ENCODE measurements at places on chromosomes 11 and 22.

DNA sequence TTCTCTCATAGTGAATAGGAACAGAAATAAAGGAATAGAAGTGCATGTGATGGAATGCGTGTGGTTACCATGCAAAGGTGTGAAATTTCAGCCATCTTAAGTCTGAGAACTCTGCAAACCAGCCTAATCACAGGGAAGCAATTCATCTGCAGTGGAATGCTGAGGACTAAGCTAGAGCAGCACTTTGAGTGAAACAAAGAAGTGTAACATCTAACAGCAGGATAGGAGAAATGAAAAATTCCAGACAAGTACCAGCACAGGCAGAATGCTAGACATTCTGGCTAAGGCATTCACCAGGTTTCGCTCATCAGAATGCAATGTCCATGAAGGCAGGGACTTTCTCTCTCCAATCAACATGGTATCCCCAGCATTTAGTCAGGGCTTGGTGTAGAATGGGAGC, 41.2 kb upstream of the SLC36A4 start:
- no peak for DNase-seq

- peak; percentile 86 for DNase-seq
Observed at GRCh38 chr11:11691296-11692151, 69.7 kb upstream of the GALNT18 start.

- no peak for DNase-seq
Observed at GRCh38 chr11:5197536-5197935, 2.9 kb downstream of the OR51V1 start.

GRCh38 chr11:110773442-110773841, 61.2 kb upstream of the ARHGAP20 start:
- no peak for DNase-seq

GRCh38 chr11:2135648-2136201, 3.5 kb downstream of the IGF2 start:
- no peak for DNase-seq

DNA sequence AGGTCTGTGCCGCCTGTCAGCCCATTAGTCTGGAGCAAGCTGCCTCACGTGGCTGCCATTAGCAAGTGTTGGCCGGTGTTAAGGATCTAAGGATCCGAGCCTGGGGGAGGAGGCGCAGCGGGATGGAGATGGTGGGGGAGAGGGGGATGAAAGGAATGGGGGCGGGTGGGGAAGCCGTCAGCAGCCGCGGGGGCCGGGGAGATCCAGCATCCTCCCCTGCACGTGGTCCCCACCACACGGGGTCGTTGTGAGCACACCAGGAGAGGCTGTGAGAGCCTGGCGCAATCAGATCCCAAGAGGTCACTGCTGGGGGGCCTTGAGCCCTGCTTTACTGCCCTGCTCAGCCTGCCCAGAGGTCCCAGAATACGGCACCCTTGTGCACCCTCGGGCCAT, 7.3 kb downstream of the CABP7 start:
- no peak for DNase-seq

DNA sequence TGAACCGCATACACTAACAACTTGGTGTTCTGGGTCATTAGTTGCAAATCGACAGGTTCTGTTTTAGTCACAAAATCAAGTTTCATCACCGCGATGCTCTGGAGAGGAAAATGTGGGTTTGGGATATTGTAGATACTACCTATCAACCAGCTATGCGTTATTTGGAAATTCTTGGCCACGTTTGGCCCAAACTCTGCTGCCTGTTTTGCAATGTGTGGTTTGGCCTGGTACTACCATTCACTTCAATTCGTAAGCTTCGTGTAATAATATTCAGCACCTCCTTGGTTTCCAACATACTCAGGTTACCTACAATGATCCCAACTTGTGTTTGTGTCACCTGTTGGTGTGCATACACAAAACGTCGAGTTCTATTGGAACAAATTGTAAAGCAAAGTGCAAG, 16.2 kb upstream of the ACER3 start:
- no peak for DNase-seq

GRCh38 chr22:41801147-41801819, 804 bp downstream of the CCDC134 start:
- DNase-seq, result no peak

DNA sequence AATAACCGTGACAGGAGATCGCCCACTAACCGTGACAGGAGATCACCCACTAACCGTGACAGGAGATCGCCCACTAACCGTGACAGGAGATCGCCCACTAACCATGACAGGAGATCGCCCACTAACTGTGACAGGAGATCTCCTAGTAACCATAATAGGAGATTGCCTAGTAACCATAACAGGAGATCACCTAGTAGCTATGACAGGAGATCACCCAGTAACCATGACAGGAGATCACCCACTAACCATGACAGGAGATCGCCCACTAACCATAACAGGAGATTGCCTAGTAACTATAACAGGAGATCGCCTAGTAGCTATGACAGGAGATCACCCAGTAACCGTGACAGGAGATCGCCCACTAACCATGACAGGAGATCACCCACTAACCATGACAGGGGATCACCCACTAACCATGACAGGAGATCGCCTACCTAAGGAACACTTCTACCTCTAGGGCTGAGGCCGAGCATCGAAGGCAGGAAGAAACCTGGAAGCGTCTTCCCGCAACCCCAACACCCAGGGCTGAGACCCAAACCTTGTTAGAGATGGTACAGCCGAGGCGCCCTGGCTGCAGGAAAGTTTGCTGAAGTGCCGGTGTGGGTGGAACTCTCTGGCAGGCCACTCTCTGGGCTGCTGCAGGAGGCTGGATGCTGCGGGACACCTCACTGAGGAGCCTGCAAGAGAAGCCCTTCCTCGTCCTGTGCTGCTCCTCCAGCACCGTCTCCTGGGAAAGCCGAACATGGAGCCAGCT, 67.5 kb upstream of the THY1 start:
- DNase-seq, result no peak

DNA sequence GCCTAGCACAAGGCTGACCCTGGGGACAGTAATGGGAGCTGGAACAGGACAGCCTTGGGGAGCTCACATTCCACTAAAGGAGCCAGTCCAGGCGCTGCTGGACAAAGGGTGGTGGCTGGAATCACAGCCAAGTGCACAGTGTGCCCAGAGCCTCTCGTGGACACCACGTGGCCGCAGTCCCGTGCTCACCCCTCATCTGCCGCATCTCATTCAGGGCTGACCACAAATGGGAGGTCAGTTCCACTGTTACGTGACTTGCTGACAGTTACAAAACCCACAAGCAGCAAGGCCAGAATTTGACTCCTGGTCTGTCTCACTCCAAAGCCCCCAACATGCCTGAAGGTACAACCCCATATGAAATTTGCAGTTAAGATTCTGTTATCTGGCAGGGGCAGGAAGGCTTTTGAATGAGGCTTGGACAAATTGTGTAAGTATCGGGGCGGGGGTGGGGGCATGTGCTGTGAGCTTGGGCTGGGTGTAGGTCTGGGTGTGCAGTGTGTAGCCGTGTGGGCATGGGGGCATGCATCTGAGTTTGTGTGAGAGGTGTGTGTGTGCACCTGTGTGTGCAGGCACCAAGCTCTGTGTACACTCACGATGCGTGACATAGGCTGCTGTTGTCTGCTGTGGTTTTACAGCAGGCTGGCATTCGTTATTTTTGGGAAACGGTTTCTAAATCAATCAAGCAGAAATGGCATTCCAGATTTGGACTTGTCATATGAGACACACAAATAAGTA, 301.7 kb downstream of the BRD1 start:
- no peak for DNase-seq

DNA sequence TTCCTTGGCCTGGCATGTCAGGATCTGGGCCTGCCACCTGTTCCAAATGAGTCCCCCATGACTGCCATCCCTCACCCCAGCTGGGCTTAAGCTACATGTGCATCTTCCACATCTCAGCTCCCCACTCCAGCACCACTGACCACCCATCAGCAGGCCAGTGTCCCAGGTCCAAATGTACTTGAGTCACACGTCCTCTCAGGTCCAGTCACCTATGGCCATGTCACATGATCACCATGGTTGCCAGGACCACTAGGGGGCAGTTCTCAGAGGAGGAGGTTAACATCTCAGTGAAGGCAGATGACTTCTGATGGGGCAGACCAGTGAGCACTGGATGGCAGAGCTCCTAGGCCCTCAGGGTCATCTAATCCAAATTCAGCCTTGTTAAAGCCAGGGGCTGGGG, 41.9 kb upstream of the WNT11 start:
- DNase-seq, result no peak

DNA sequence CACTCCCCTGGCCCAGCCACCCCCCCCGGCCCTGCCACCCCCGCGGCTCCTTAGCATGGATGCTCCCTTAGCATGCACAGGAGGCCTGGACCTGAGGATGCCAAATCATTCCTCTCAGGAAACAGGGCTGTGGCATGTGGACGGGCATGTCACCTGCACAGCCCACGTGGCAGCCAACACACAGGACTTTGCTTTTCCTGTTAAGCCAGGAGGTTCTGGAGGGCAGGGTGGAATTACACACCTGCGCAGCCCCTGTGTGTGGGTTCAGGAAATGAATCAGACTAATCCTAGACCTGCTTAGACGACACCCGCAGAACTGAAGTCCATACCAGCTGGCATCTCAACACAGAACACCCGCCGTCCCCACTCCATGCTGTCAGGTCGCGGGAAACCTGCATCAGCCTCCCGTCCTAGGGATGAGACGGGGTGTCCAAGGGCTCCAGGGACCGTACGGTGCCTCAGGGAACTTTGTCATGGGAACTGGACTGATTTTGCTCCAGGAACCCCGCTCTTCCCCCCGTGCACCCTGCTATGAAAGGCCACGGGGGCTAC, 10.2 kb downstream of the CERK start:
- no peak for DNase-seq

- DNase-seq, result no peak
Observed at GRCh38 chr22:29641042-29641699, 37.7 kb downstream of the NF2 start.

DNA sequence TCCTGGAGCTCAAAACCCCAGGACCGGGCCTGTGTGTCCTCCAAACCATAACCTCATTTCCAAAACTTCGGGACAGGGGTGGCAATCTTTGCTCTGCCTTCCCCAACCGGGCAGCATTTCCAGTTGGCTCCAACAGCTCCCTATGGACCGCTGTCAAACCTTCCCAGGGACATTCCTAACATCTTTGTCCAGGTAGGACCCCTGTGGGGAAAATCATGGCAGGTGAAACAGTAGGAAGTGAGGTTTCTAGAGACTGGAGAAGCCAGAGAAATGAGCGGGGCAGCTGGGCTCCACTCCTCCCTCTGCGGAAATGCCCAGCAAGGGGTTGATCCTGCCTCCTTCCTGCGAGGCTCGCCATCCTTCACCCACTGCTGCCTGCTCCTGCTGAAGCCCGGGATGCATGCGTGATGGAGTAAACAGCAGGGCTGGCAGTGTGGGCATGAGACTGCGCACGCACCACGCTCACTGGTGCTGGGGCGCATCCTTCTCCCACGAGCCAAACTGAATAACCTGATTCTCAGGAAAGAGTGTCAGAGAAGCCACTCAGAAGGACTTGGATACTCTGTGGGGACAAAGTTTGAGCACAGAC, 136.4 kb downstream of the BUD13 start:
- no peak for DNase-seq

DNA sequence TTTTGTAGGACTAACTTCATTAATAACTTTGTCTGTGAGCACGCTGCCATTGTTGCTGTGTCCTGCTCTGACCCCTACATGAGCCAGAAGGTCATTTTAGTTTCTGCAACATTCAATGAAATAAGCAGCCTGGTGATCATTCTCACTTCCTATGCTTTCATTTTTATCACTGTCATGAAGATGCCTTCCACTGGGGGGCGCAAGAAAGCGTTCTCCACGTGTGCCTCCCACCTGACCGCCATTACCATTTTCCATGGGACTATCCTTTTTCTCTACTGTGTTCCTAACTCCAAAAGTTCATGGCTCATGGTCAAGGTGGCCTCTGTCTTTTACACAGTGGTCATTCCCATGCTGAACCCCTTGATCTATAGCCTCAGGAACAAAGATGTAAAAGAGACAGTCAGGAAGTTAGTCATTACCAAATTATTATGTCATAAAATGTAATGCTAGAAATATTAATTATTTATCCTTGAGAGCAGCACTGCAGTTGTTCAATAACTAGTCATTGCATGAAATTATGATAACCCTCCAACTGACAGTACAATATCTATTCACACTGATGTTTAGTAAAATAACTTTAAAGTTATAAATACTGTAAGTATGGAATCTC, 46.4 kb upstream of the OR5D13 start:
- DNase-seq, result no peak

- no peak for DNase-seq
Observed at GRCh38 chr11:68806931-68807844, 34.5 kb downstream of the CPT1A start.

DNA sequence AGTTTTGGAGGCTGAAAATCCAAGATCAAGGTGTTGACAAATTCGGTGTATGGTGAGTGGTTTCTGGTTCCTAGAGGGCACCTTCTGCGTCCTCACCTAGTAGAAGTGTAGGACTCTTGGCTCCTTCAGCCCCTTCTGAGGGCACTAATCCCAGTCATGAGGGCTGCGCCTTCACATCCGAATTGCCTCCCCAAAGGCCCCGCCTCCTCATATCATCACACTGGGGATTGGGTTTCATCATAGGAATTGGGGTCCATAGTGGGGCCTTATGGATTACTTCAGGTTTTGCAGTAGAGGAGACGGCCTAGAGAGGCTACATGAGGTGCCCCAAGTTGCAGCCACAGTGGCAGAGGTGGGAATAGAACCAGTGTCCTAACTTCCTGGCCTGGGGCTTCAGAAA, 87.1 kb downstream of the CEP164 start:
- DNase-seq, result no peak

- no peak for DNase-seq
Observed at GRCh38 chr11:118635237-118635591, 27.8 kb downstream of the PHLDB1 start.

- no peak for DNase-seq
Observed at GRCh38 chr11:47183969-47184368, 2.3 kb downstream of the PACSIN3 start.

- DNase-seq, result no peak
Observed at GRCh38 chr11:37078521-37078920, 480.5 kb upstream of the RAG2 start.

- no peak for DNase-seq
Observed at GRCh38 chr11:78932757-78933156, 358.1 kb upstream of the NARS2 start.

GRCh38 chr11:112548641-112549040, 288.0 kb upstream of the PLET1 start:
- no peak for DNase-seq

DNA sequence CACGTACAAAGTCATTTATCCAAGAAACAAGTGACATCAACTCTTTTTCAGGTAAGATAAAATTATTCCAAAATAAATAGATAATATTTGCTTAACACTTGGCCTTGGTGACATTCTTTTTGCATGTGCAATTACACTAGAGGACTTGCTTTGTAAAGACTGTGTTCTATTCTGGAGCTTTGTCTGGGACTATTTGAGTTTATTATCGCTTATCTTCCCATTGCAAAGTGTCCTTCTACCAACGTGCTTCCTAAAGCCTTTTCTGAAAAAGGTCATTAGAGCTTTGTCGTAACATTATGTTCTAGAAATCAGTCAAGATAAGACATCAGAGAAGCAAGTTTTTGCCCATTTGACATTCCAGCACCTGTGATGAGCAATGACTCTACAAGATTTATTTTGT, 78.3 kb upstream of the MYO18B start:
- no peak for DNase-seq

GRCh38 chr22:49123621-49124192, 704.0 kb downstream of the BRD1 start:
- DNase-seq, result no peak

All from NCI-H345 (cell line).